Left hindlimb (tissue), 1 donor: ENCODE measurements at places on chromosomes 16 and 17.
A peak's percentile ranks its signal among the peaks of the same experiment; 100 is the strongest.

DNA sequence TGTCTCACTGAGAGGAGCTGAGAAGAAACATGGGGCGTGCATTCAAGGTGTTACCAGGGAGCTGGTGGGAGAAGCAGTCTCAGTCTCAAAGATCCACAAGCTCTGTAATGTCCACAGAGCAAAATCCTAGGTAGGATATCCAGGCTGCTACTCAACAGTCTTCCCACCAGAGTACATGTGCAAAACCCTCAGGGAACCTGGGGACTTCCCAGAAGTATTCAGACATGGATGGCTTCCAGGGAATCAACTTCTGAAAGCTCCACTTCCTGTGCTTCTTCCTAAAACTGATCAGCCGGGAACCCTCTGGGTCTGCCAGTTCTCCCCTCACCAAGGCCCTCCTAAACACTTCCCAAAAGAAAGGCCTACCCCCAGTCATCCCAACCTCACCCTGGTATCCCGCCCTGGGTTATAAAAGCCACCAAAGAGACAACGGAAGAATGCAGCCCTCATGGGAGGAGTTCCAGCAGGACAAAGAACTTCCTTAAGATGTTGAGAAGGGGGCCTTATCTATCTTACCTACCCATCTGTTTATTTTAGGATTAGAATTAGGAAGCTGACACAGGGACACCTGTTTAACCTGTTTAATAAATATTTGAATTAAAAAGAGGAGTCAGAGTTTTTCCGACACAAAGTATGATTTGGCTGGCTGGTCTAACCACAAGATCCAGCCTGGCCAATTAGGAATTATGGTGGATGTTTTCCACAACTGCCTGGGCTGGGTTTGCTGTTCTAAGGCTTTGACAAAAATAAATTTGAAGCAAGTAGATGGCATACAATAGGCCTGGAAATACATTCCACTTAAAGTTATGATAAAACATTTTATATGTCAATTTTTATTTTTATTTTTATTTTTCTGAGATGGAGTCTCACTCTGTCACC, 37.0 kb downstream of the CUEDC1 start:
- DNase-seq: no peak

DNA sequence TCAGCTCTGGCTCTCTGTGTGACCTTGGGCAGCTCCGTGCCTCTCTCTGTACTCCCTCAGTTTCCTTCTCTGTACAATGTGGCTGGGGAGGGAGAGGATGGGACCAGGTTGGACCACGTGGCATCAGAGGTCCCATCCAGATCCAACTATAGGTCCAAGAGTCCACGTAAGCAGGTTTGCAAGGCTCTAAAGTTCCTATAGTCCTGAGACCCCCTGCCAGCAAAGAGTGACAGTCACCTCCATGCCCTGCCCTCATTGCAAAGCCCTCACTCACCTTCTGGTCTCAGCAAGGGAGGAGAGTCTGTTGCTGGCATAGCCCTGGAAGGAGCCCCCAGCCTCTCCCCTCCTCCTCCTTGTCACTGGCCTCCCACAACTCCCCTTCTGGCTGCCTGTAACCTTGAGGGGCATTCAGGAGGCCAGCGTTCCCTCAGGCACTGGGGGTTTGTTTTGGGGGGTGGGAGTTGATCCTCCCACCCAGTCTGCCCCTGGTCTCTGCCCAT, 6.1 kb upstream of the DRC7 start:
- DNase-seq: no peak

- DNase-seq: no peak
Observed at GRCh38 chr17:81066072-81066471, 31.1 kb downstream of the BAIAP2 start.

- DNase-seq: no peak
Observed at GRCh38 chr17:34733333-34733732, 154.0 kb downstream of the TMEM132E start.

DNA sequence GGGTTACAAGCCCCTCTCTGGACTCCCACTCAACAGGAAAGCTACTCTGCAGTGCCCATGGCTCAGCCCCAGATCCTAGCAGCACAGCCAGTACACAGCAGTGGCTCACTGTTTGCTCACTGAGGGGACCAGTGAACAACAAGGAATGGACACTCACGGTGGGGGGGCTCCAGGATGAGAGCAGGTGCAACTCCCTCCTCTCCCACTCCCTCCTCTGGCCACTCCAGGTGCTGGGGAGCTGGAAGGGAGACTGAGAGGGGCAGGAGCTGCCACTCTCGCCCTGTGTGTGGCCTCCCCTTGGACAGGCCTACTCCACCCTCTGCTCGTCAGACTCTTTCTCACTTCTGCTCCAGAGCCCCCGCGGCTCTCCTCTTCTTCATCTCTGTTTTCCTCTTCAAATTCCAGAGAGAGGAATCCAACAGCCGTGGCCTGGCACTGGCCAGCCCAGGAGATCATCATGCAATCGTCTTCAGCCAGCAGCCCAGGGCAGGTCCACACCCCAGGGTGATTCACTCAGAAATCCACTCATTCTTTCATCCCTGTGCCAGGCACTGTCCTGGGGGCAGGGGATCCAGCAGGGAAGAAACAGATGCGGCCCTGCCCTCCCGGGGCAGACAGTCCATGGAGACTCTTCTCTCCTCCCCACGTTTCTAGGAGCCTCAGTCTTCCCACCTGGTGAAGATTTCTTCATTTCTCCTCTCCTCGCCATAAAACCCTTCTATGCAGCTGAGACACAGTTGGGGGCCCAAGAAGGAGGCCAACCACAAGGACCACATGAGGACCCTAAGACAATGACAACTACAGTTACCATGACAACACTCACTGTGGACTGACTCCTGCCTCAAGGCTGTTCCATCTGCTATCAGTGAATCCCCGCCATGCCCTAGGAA, 30.7 kb downstream of the CFAP20 start:
- DNase-seq: no peak

DNA sequence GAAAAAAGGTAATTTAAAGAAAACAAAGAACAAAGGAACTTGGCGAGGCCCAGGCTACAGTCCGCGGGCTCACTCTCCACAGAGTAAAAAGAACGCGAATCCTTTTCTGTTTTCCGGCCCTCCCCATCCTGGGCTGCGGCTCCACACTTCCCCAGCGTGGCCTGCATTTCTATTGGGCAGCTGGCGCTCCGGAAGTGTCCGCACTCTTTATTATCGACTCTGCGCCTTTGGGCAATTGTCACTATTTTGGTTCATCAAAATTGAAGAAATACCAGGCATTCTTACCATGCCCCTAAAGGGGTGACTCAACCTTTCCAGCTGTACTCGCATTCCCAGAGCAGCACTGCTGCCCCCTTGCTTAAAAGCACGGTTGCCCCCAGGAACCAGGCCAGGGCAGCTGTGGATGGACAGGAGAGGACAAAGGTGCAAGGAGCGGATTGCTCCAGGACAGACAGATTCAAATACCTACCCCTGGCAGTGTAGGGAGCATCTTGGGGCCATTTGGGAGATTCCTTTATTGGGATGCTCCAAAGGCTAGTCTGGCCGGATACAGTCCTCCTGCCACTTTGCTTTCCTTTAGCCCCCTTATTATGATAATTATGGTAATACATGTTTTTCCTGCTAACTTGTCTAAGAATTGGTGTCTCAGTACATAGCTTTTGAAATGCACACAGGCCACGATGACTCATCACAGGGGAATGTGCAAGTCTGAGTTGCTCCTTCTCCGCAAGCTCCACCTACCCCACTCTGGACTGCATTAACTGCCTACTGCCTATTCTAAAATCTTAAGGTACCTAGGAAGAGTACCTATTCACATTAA, 985 bp upstream of the SLFN12 start:
- DNase-seq: peak; percentile 81

DNA sequence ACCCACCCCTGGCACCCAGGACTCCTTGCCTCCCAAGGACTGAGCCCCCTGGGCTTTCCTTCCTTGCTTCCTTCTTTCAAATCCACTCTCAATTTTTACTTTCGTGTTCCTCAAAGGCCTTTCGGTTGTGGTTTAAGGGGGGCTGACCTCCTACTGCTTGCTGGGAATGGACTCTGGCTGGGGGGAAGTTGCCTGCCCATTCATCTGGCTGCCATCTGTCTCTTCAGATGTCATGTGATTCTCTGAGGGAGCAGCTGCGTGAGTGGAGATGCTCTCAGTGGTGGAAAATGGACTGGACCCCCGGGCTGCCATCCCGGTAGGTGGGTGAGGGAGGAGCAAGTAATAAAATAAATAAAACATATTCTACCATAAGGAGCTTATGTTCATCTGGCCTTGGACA, 93.8 kb upstream of the RPRML start:
- DNase-seq: no peak

GRCh38 chr16:85202631-85203461, 90.6 kb upstream of the CIBAR2 start:
- peak; percentile 89 for DNase-seq

- DNase-seq: no peak
Observed at GRCh38 chr16:75821117-75821516, 94.8 kb upstream of the CPHXL start.

- DNase-seq: peak; percentile 98
Observed at GRCh38 chr17:1714427-1714979, 4.3 kb upstream of the TLCD2 start.

GRCh38 chr16:50326835-50327465, 41.8 kb downstream of the BRD7 start:
- DNase-seq: no peak

- no peak for DNase-seq
Observed at GRCh38 chr17:81659038-81659437, 2.7 kb upstream of the PDE6G start.

GRCh38 chr17:27651411-27652345, 20.7 kb downstream of the LGALS9 start:
- peak; percentile 53 for DNase-seq

- DNase-seq: no peak
Observed at GRCh38 chr17:1331708-1332107, 52.2 kb downstream of the TRARG1 start.

DNA sequence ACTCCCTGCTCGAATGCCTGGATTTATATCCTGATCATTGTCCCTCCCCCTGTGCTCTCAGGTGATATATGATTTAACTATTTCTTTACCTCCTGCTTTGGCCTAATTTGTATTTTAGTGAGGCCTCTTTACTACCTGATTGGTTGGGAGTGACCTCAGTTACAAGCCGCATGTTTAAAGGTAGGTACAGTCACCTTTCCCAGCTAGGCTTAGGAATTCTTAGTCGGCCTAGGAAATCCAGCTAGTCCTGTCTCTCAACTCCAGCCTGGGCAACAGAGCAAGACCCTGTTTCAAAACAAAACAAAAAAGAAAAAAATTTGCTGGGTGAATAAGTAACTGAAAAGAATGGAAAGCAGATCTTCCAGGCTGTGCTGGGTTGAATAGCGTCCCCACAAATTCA, 26.8 kb upstream of the ST6GALNAC2 start:
- no peak for DNase-seq

DNA sequence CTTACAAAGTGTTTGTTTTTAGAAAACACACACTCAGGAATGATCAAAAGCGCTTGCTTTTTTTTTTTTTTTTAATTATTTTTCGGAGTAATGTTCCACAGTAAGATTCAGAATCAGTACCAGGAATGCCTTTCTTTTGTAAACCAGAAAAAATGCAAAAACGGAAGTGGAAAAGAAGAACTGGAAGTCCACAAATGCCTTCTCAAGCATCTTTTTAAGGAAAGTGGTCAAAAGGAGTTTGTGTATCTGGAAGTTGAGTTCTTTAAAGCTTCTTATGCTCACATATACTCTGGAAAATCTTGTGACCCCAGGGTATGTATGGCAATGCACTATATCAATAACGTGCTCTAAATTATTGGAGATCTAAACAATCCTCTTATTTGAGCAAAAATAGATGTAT, 126.0 kb downstream of the ABCA8 start:
- no peak for DNase-seq

DNA sequence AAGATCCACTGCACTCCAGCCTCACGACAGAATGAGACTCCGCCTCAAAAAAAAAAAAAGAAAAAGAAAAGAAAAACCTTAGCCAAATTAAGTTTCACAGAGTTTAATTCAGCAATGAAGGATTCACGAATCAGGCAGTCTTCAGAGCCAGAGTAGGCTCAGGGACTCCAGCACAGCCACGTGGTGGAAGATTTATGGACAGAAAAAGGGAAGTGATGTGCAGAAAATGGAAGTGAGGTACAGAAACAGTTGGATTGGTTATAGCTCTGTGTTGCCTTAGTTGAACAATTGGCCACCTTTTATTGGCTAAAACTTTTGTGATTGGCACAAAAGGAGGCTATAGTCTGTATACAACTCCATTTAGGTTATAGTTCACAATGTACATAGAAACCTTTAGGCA, 256.6 kb downstream of the HS3ST3B1 start:
- no peak for DNase-seq

GRCh38 chr16:84307209-84307954, 12.7 kb downstream of the WFDC1 start:
- DNase-seq: no peak

- DNase-seq: no peak
Observed at GRCh38 chr16:11955713-11956123, 9.3 kb upstream of the TNFRSF17 start.

- peak; percentile 63 for DNase-seq
Observed at GRCh38 chr17:1229349-1229899, 40.8 kb upstream of the BHLHA9 start.

GRCh38 chr16:82464187-82464586, 162.6 kb upstream of the CDH13 start:
- DNase-seq: no peak

DNA sequence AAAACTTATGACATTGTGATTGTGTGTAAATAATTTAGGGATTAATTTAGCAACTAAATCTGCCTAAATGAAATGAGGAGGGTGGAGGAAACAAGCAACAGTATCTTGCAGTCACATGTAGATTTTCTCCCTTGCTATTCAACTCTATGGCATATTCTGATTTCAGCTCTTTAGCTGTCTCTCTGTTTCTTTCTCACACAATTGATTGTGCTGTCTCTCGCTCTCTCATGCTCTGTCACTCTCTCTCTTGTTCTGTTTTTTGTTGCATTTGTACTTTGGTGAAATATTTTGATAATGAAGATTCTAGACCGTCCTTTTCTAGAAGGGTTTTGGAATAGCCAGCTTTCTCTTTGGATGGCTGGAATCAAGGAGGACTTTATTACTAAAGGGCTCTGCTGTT, 70.6 kb downstream of the BCAS3 start:
- no peak for DNase-seq

DNA sequence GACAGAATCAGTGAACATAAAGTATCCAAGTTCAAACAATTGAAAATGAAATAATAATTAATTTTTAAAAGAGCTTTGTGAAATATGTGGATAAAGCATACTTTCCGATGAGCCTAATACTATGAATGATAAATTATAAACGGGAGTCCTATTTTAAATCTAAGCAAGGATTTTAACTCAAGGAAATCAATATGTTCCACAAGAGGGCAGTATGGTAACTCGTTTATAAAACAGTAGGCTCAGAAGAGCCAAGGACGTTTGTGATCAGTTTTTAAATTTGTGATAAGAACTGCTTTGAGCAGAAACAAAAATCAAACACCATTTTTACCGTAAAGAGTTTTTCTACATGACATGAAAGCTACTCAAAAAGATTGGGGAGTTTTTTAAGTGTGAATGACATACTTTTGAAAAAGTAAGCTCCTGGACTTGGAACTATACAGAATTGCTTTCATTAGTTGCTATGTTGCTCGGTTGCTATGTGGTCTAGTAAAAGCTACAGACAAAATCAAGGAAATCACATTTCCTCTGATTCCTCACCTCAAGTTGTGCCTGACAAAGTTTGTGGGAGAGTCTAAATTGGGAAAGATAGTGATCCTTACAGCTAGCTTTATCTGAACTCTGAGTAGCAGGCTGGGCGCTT, 11.8 kb upstream of the TEKT1 start:
- no peak for DNase-seq

GRCh38 chr17:74012465-74012864, 191.0 kb upstream of the RPL38 start:
- DNase-seq: no peak

GRCh38 chr17:35376245-35376644, 2.8 kb upstream of the SLFN11 start:
- no peak for DNase-seq

GRCh38 chr16:29148867-29149272, 164.0 kb downstream of the LAT start:
- DNase-seq: peak; percentile 27
